HEK293T (cell line): ENCODE measurements at places on chromosomes 11 and 22.
A peak's percentile ranks its signal among the peaks of the same experiment; 100 is the strongest.

DNA sequence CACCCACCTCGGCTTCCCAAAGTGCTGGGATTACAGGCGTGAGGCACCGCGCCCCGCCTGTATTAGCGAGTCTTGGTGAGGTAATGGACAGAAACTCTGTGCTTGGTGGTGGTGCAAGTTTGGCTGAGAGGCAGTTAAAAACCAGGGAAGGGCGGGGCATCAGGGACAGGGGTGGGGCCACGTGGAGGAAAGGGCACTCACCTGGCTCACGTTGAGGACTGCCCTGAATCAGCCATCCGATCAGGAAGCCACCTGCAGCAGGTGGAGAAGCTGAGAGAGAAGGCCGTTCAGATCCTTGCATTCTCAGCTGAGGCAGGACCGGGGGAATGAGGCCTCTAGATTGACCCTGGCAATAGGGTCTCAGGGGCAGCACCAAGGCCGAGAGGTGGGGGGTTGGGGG is 12.1 kb upstream of the CHRM1 start:
- no peak for DNase-seq

GRCh38 chr11:13883042-13883441 is 79.5 kb upstream of the SPON1 start:
- DNase-seq: no peak

- no peak for DNase-seq
These were observed 241.6 kb downstream of the SWAP70 start for GRCh38 chr11:9905501-9905951.

DNA sequence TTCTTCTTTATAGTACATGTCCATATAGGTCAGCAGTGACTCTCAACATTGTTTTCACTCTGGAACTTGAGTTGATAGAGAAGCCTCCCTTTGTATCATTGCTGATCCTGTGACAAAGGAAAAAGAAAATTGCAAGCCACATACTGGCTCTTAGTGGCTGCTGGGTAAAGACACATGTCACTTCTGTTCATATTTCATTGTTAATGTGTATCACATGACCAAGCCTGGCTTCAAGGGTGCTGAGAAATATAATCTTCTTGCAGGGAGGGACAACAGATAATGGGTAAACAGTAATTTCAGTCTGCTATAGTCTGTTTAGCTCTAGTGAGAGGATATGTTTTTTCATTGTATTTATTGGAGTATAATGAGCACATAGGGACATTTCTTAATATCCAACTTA is 173.3 kb downstream of the PGR start:
- DNase-seq: no peak

- DNase-seq: no peak
These were observed 804.2 kb downstream of the NTM start for GRCh38 chr11:132174362-132175255.

GRCh38 chr11:75823946-75824345 is 8.9 kb downstream of the UVRAG start:
- DNase-seq: no peak

DNA sequence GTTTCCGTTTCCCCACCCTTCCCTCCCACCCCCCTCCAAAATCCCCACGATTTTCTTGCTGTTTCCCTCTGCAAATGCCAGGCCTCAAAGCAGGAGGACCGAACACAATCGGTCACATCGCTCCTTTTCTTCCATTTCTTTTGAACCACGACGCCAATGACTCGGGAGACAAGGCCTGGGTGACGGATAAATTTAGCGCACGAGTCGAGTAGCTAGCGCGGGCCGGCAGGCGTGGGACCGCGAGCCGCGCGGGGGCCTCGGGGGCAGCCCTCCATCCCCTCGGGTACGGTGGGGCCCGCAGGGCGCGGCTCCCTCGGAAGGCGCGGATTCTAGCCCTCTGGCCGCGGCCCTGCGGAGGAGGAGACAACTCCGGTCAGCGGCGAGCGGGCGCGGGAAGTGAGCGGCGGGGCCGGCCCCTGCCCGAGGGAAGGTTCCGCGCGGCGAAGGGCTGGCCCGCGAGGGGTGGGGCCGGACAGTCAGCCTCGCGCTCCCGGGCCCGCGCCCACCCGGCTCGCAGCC is 414 bp downstream of the JOSD1 start:
- DNase-seq: no peak

GRCh38 chr11:36398231-36398953 is 102.3 kb downstream of the PRR5L start:
- no peak for DNase-seq

- no peak for DNase-seq
These were observed 462 bp downstream of the UBE2L6 start for GRCh38 chr11:57566905-57567514.

GRCh38 chr22:40401981-40402406 is 31.6 kb downstream of the SGSM3 start:
- no peak for DNase-seq

DNA sequence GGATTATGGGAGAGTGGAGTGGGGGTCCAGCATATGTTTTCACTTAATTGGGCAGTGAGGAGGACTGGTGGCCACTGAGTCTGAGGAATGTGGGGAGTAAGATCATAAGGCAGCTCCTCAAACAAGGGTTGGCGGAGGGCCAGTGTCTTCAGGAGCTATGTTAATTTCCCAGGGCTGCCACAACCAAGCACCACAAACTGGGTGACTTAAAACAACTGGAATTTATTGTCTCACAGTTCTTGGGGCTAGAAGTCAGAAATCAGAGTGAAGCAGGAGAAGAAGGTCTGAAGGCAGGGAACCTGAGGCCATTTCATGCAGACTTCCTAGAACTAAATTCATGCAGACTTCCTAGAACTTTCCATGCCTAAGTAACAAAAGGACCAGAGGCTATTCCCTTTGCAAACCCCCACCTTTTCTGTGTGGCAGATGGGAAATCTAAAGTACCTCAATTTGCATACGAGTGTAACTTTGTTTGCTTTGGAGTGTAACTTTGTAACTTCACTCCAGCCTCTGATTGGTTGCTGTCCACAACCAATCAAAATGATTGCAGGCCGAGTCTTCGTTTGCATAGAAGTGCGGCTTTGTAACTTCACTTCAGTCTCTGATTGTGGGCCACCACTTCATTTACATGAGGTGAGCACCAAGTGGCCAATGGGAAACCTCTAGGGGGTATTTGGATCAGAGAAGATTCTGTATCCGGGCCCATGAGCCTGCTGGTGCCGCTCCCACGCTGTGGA is 50.5 kb upstream of the ZBED5 start:
- DNase-seq: no peak

DNA sequence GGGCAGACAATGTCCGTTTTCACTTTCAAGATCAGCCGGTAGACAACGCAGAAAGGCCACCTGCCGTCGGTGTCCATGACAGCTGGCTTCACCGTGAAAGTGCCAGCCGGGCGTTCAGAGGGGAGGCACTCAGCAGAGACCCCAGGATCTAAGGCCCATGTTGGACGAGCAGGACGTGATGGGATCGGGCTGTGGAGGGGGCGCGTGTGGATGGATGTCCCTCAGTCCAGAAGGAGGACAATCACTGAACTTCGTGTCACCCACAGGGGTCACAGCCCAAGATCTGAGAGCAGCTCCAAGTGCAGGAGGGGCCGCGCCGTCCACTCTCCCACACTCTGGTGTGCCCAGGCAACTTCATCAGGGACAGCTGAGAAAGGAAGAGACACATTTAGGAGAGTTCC is 164.4 kb downstream of the BRD1 start:
- no peak for DNase-seq

DNA sequence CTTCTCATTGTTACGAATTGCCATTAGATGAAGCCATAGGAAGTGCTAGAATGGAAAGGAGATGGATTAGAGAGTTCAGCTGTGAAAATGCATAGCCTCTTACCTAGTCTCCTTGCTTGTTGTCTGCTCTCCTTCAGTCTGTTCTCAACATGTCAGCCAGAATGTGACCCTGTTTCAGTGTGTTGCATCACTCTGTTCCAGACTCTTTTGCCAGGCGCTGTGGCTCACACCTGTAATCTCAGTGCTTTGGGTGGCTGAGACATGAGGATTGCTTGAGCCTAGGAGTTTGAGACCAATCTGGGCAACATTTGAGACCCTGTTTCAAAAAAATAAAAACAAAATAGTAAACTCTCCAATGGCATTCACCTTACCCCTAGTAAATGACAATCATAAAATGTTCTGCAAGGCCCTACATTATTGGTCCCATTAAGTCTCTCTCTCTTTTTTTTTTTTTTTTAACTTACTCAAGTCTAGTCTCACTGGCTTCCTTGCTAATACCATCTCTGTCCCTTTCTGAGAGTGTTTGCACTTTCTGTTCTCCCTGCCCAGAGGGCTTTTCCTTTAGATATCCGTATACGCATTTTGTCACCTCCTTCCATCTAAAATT is 39.4 kb downstream of the CYP2R1 start:
- DNase-seq: no peak

GRCh38 chr22:46352691-46353386 is 17.3 kb downstream of the TRMU start:
- DNase-seq: no peak

GRCh38 chr11:116189408-116190170 is 583.2 kb downstream of the BUD13 start:
- DNase-seq: peak; percentile 15

- DNase-seq: no peak
These were observed 57.7 kb upstream of the ISX start for GRCh38 chr22:35008213-35008612.

- DNase-seq: no peak
These were observed 8.7 kb upstream of the DGKZ start for GRCh38 chr11:46338636-46338987.

DNA sequence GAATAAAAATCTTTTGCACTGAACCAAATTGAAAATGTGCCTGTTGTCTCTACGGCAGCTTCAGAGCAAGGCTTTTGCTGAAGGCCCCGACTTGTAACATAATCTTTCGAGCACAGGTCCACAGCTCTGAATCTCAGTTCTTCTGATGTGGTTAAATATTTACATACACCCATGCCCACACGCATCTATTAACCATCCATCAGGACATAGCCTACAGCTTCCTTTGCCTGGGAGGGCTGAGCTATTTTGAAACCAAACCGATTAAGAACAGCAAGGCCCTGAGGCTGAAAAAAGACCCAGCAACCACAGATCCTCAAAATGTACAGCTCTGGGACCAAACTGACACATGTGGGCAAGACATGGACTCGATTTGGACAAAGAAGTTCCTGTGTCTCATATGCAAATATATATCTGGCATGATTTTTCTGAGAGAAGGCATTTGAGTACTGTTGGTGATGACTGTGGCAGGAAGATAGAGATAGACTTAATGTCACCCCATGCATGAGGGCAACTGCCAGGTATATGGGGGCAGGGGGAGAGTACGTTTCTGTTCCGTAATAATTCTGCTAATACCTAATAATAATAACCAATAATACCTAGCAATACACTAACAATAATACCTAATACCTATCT is 322.7 kb upstream of the PLET1 start:
- no peak for DNase-seq

DNA sequence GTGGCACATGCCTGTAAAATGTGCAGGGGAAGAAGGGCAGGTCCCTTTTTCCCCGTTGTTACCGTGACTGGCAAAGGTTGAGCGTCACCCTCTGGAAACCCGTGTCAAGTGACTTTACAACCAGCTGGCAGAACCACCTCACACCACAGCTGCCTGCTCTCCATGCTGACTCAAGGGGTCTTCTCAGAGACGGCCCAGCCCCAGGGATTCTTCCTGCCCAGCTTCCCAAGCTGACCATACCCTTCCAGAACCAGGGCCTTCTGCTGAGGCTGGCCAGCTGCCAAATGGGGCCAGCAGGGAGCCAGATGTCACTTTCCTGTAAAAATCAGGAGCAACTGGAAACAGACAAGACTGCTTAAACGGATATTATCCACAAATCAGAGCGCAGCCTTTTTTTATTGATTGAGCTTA is 6.3 kb downstream of the PC start:
- no peak for DNase-seq

DNA sequence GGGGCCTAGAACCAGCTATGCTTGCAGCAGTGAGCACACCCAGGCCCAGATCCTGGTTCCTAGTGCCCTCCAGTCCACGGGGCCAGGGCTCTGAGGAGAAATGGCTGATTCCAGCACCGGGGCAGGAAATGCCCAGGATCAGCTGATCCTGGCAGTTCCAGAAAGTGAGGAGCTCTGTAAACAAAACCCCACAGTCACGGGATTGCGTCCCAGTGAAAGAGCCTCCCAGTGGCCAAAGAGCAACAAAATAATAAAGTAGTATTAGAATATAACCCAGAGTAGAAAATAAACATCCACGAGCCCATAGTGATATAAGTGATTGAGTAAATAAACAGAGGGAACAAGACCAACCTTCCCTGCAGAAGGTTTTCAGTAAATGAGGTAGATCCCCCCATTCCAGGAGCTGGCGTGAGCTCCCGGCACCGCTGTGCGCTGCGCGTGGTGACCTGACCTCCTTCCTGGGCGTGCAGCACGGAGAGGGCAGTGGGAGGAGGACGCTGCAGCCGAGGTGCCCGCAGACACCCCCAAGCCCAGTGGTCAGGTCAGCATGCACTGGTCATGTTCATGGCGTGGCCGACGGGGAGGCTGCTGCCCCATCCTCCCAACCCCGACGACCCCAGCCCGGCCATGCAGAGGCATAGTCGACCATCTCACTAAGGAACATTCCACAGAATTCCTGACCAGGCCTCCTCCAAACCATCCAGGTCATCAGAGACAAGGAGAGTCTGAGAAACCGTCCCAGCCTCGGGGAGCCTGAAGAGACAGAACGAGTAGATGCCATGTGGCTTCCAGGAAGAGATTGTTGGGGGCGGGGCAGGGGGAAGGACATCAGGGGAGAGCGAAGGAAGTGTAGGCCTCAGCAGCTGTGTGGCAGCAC is 19.8 kb downstream of the PTDSS2 start:
- DNase-seq: no peak
